ENCODE measurements at places on chromosomes 2 and 18.

DNA sequence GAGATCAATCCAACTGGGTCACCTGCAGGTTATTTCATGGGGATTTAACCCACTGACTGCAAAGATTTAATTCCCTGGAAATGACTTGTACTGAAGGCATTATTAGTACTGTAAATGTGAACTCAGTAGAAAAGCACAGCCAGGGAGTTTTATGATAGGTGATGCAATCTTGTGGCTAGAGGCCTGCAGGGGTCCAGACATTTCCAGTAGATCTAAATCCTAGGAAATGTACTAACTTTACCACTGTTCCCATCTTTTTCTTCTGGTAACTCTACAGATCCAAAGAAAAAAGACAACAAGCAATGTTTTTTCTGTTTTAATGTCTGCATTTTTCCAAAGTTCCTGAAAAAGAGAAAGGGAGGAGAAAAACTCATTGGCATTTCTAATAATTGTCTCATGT, 500.1 kb downstream of the ARHGAP15 start:
- no peak for DNase-seq

DNA sequence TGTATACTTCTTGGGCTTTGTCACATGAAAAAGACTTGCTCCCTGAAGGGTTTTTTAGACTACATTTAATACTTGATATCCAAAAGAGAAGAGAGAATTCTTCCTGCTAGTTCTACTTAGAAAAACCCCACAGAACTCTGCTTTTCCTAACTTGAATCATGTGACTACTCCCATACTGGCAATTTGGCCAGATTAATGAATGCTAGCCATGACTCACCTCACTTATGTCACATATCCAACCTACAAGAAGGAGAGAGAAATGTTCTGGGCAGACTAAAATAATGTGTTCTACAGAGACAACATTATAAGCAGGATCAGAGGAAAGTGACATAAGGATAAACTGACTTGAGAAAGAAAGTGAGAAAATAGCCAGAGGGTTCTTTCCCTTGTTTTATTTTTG, 249.3 kb upstream of the GULP1 start:
- no peak for DNase-seq

GRCh38 chr2:72925328-72925943, 8.1 kb downstream of the EMX1 start:
- DNase-seq, result no peak

DNA sequence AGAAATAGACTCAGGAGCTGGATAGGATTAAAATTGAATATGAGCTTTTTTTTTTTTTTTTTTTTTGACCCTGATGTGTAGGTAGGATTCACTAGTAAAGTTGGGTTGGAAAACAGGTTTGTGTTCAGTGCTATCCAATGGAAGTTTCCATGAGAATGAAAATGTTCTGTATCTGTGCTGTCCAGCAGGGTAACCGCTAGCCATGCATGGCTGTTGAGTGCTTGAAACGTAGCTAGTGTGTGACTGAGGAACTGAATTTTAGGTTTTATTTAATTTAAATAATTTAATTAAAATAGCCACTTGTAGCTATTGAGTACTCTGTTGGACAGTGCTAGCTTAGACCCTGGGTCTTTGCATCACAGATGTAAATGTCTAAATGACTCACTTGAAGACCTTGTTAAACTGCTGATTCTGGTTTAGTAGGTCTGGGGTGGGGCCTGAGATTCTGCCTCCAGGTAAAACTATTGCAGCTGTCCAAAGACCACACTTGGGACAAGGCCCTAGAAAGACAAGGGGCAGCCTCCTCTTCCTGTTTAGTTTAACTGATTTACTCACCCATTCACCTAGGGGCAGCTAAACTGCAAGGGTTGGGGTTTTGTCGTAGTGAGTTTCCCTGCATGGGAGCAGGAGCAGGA, 84.7 kb upstream of the STON1 start:
- DNase-seq, result no peak

GRCh38 chr2:222042666-222043065, 256.1 kb downstream of the PAX3 start:
- no peak for DNase-seq

DNA sequence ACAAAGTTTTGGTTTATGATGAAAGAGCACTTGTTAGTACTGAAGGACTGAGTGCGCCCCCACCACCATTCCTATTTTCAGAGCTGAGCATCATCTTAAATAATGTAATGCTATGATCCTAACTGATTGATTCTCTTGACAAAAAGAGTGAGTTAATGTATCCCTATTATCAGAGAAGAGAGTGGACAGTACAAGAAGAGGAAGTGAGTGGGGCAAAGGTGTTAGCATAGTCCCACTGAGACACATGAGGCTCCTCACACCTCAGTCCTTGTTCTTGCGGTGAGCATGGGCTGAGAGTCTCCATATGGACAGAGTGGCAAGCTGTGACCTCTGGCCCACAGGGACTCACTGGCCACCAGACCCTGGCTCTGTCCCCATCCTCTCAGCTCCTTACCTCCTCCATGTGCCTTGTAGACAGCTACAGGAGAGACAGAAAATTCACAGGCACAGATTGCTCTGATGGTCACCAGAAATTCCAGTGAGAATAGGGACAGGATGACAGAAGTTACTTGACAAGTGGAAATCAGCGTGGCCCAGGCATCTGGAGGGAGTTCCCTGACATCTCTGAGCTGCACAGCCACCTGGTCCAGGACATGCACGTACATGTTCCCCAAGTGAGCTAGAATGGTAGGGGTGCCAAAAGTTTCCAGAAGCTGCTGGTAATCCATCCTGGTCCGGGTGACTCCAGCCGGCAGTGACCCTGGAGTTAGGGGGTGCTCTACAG, 32.6 kb downstream of the NAPG start:
- no peak for DNase-seq

DNA sequence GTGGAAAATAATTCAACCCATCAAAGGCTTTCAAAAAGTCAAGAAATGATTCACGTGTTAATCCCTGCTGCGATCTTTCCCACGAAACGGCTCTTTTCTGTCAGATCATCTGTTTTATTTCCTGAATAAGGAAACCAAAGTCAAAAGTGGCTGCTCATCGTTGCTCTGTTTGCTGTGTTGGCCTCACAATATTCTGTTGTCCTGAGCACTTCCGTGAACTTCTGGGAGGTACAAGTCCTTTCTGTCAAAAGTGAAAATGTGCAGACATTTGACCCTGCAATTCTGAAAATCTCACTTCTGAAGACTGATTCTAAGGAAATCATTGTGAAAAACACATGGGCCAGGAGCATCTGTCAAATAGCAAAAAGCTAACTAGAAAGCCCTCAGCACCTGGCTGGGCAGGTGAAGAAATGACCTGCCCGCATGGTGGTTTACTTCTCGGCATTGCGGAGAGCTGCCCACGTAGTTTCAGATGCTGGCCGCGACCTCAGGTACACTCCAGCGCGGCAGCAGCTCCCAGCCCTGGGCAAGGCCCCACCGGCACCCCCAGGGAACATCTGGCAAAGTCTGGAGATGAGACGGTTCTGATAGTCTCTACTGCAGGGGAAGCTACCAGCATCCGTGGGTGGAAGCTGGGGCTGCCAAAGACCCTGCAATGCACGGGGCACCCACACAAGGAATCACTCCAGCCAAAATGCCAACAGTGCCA, 31.9 kb upstream of the GPC1 start:
- no peak for DNase-seq
